HFF-Myc (cell line): ENCODE measurements at places on chromosomes 7 and 10.
A peak's percentile ranks its signal among the peaks of the same experiment; 100 is the strongest.

DNA sequence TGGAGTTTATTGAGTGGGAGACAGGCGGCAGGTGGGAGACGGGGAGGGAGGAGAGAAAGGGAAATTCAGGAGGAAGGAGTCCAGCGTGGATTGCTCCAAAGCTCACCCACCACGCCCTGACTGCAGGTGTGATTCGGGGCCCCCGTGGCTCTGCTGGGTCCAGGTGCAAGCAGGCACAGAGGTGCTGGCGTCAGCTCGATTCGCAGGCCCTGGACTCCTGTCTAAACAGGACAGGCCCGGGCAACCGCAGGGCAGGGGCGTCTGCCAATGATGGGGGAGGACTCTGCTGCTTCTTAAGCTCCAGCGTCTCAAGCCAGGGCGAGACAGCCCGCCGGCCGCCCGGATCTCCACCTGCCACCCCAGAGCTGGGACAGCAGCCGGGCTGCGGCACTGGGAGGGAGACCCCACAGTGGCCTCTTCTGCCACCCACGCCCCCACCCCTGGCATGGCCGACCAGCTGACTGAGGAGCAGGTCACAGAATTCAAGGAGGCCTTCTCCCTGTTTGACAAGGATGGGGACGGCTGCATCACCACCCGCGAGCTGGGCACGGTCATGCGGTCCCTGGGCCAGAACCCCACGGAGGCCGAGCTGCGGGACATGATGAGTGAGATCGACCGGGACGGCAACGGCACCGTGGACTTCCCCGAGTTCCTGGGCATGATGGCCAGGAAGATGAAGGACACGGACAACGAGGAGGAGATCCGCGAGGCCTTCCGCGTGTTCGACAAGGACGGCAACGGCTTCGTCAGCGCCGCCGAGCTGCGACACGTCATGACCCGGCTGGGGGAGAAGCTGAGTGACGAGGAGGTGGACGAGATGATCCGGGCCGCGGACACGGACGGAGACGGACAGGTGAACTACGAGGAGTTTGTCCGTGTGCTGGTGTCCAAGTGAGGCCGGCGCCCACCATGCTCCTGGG, at the start of gene CALML3:
Gene CALML3, plus strand, starts transcription at position 321 of the 920 bp plus-strand sequence. Its CDS starts 125 bp downstream, at position 446.
- no peak for DNase-seq

GRCh38 chr7:66466081-66466600, 162.5 kb upstream of the KCTD7 start:
- no peak for DNase-seq

DNA sequence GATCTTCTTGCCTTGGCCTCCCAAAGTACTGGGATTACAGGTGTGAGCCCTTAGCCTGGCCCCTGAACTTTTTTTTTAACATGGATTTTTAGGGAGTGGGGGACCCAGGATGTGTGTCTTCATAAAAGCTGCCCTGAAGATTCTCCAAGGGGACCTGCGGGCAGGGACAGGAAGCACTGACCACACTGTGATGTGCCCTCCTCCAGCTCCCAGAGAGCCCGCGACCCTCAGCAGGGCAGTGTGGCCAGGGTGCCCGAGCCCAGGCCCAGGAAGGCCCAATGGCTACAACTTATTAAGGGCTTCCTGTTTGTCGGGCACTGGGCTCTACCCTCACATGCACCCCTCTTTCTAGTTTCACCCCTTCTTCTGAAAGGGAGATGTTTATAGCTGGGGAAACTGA, 2.5 kb upstream of the RET start:
- no peak for DNase-seq

DNA sequence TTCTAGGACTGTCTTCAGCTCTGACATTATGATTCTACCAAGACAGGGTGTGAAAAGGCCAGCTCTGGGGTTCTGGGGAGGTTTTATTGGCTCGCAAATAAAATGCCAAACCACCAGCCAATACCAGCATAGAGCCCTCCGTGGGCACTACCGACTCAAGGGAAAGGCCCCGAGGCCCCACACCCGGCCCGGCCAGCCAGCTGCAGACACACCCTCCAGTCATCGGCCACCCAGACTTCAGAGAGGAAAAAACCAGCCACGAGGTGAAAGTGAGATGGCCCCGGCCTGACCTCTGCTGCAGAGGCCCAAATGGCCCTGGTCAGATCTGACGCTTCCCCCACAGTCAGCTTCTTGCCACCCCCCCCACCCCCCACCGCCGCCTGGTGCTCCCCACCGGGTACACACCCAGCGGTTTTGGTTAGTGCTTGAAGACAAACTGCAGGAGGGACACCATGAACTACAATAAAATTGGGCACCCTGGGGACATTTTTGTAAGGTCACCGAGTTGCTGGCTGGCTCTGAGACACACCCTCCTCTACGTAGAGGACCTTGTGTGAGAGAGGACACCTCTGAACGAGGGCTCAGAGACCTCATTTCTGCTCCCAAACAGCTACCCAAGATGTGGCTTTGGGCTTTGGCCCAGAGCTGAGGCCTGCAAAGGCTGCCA, 79.9 kb downstream of the PRKAG2 start:
- DNase-seq = no peak

DNA sequence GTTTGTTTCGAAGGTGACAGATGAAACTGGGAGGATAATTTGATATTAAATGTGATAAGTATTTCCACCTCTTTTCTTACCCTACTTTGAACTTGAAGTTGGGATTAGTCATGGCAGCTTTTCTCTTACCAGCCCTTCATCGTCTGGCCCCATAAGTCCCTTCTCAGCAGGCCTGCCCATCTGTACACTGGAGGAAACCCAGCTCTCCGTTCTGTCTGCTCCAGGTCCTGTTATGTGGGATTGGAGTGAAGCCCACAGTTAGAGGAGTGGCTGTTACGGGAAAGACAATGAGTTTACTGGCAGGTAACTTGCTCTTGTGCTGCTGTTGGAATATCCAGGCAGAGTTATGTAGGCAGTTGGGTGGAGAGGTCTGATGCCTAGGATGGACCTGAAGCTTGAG, 127.3 kb downstream of the CAMK1D start:
- DNase-seq = no peak

DNA sequence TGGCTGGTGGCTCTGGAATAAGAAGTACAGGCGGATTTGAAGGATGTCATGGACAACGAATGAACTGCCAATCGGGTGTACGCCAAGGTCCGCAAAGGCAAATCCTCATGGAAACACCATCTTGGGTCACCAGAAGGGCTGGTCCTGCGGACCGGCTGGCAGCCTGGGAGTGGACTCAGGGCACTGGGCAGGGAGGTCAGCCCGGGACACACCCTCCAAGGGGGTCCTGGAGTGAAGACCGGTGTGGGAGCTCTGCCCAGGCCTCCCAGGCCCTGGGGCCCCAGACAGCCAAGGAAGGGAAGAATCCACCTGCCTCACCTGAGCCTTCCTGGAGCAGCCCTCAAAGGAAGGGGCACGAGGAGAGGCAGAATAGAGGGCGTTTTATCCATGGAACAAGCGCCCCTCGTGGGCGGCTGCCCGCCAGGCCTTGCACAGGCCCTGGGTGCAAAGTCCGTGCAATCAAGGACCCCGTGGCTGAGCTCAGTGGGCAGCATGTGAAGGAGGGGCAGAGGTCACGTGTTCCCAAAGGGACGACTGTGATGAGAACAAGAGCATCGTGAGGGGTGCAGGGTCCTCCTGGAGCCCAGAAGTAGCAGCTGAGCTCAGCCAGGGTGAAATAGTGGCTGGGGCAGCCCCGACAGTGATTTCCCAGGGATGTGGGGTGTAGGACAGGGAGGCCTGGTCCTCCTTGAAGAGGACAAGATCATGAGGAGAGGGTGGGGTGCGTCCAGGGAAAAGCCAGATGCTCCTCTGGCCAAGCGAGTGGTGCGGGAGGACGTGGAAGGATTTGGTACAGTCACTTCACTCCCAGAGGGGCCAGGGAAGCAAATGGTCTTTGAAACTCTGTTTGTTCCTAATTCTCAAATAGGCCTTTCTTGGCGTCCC, 105.2 kb downstream of the TCERG1L start:
- DNase-seq = no peak

GRCh38 chr7:23129036-23129435, 23.5 kb downstream of the KLHL7 start:
- no peak for DNase-seq

- no peak for DNase-seq
Measured at GRCh38 chr10:95791425-95791979, 35.5 kb downstream of the ENTPD1 start.

DNA sequence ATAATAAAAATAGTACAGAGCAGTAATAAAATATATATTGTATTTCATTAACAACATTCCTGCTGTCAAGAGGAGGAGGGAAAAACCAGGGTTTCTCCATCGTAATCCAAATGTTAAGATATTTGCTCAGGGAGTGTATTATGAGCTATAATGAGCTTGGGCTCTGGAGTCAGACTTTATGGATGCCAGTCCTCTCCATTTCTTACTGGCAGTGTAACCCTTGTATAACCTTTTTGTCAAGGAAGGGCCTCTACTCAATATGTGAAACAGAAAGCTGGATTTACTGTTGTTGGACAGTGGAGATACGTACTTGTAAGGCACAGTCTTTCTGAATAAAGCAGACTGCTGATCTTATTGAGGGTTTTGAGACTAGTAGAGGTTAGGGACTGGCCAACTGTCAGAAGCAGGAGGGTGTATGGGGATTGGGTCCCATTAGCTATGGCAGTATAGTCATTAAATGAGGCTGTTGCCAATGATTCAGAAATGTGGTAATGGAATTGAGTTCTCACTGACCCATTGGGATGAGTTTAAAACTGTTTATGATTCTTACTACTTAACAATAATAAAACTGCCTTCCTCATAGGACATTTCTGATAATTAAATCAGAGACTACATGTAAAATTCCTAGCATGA, 56.5 kb downstream of the ZNF277 start:
- no peak for DNase-seq

DNA sequence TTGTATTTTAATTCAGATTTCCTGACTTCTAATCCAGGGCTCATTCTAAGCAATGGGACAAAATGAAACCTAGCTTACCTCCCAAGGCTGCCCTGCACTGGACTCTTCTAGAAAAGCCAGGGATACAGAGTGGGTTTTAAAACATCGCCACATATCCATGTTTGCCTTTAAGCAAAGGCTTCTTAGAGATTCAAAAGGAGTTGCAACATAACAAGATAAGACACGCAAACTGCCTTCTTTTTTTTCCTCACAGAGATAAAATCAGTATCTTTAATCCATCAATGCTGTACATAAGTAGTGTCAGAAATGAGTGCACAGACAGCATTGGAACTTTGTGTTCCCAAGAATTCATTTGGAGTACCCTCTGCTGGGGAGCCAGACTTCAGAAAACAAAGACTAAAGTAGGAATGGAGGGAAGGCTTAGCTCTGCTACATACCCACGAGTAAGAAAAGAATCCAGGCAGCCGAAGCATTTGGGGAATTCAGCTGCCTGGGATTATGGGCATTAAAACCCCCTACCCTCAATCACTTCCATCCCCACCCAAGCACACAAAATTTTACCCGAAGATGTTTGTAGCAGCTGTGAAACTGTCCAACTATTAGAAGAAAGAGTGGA, 427.8 kb downstream of the ARL4A start:
- DNase-seq = no peak

DNA sequence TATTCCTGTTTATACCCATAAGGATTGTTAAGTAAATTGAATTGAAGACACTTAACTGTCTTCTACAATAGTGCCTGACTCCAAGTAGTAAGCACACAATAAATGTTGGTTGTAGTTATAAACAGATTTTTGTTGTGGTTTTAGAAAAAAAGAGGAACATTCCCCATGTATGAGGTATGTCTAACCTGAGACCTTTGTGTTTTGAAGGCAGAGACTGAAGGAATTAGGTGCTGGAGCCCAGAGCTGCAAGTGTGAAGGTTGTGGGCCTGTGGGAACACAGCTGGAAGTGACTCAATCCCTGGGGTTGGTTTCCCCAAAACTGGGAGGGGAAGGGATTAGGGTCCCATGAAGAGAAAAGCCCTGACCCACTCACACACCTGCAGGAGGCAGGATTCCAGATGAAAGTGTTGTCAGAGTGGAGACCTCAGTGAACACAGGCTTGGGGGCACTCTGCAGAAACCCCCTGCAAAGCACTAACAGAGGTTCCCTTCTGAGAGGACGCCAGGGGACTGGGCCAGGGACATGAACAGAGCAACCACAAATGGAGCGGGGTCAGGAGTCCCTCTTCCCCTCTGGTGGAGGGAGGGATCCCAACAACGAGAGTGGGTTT, 265.1 kb upstream of the KLF14 start:
- no peak for DNase-seq

- DNase-seq = no peak
Measured at GRCh38 chr7:105279688-105280007, 109.1 kb downstream of the SRPK2 start.

DNA sequence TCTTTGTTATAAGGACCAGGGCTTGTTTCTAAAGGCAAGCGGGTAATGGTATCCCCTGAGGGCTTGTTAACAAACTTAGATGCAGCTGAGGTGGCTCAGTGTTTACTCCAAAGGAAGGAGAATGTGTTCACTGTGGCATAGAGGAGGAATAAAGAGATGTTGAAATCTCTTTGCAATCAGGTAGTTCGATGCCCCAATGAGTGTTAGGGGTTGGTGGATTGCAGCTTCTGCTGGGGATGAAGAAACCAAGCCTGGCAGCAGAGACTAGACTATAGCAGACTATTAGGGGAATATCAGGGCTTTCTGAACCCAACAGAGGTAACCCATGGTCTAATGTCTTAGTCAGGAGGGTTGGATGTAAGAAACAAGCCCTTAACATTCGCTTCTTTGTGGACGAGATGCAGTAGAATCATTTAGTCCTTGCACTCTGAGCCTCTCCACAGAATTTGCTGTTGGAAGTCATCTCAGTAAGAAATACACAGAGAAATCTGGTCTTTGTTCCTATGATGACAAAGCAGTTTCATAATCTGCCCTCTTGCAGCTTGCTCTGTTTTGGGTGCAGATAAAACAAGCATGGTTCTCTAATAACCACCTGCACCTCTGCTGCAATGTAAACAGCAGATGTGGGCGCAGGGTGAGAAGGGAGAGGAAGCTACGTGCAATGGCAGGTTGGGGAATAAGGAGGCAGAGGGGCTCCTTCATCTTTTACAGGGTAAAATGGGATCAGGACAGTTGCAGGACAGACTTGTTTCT, 108.6 kb downstream of the NRF1 start:
- DNase-seq = no peak

GRCh38 chr10:112851588-112852211, 98.3 kb upstream of the TCF7L2 start:
- no peak for DNase-seq

- DNase-seq = no peak
Measured at GRCh38 chr7:35828817-35829216, 28.0 kb downstream of the SEPTIN7 start.

- DNase-seq = peak; percentile 6
Measured at GRCh38 chr7:84948634-84949033, 238.2 kb downstream of the SEMA3D start.
